Right atrium auricular region (tissue), 2 donors: ENCODE measurements at places on chromosomes 5 and 9. TPM values are rescaled to one million over a fixed set of nuclear protein-coding genes. Genes with fewer than 3 reads are reported as not detected.

DNA sequence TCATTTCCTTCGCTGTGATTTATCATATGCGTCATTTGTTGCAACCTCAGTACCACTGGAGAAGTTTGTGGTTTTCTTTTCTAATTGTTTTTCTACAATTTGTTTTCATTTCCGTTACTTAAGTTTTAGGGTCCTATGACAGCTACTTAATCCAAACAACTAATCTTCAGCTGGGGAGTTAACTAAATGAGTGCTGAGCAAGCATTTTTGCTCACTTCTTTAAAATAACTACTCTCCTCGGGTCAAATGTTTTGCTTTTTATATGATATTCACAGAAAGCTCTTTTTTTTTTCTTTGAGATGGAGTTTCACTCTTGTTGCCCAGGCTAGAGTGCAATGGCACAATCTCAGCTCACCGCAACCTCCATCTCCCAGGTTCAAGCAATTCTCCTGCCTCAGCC is 14.6 kb upstream of the ICE1 start:
- no peak for DNase-seq

DNA sequence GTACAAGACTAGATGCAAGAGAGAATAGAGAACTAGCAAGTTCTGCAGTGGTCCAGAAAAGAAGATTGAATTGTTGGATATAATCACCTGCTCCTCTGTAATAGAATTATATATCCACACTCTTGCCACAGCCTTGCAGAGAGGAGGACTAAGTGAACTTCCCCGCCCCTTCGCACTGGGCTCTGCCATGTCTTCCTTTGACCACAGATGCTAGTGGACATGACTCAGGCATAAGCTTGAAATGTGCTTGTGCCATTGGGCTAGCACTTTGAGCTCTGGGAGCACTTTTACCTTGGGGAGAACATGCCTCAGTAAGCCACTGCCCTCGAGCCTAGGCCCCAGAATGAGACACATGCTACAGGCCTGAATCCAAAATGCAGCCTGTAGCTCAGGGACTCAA is 113.5 kb upstream of the RASA1 start:
- DNase-seq = no peak

DNA sequence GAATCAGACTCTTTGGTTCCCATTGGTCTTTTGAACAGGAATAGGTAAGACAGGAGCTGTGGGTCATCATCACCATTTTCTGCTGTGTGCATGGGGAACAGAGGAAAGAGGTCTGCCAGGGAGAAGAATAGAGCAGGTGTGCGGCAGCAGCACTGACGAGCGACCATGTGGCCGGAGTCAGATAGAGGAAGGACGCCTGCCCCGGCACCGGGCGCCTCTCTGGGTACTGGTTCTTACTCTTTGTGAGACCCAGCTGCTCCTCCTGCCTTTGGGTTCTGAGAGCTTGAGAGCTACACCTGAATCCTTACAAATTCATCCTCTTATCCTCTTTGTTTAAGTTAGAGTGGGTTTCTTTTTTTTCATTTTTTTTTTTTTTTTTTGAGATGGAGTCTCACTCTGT is 90.8 kb downstream of the NDFIP1 start:
- no peak for DNase-seq

The SH2D3C gene
- total RNA-seq = 11.5 TPM

The ZNF366 gene
- total RNA-seq = 4.4 TPM

DNA sequence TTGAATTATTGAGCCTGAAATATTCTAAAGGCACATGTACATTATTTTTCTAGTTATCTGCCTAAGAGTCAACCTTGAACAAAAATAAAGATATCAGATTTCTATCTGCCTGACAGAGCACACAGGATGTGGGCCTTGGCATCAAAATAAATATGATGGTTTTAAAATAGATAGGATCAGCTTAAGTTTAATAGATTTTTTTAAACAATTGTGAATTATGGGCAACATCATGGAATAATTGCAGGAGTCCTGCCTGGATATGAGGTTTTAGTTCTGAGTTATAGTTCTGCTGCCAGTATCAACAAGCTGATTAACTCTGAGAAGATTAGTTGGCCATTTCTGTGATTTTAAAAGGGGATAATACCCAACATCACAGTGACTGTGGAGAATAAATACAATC is 107.0 kb upstream of the PCA3 start:
- DNase-seq = no peak

The TBC1D2 gene
- 2.6 TPM for total RNA-seq

GRCh38 chr5:14158890-14159666 is 15.9 kb downstream of the TRIO start:
- DNase-seq = no peak

The EPB41L4A gene
- 13.8 TPM for total RNA-seq

GRCh38 chr9:115625251-115625650 is 507.3 kb upstream of the TNC start:
- no peak for DNase-seq

GRCh38 chr9:124779368-124780059 is 2.6 kb downstream of the OLFML2A start:
- peak; percentile 58 for DNase-seq

The IFNK gene
- total RNA-seq = not detected

GRCh38 chr9:126205265-126205664 is 121.4 kb upstream of the MVB12B start:
- no peak for DNase-seq
